ENCODE measurements at places on chromosomes 7 and 10. TPM values are rescaled to one million over a fixed set of nuclear protein-coding genes. Genes with fewer than 3 reads are reported as not detected.

PLEKHS1 gene
- not detected for polyA plus RNA-seq

C10orf62 gene
- not detected for polyA plus RNA-seq

PNLIPRP1 gene
- not detected for polyA plus RNA-seq

SPDYE16 gene
- 0.11 TPM for polyA plus RNA-seq

NAT16 gene
- not detected for polyA plus RNA-seq

TAS2R3 gene
- polyA plus RNA-seq = not detected

COL28A1 gene
- polyA plus RNA-seq = not detected

MBL2 gene
- polyA plus RNA-seq = not detected

ELN gene
- polyA plus RNA-seq = not detected

ABCC2 gene
- polyA plus RNA-seq = 0.33 TPM

COBL gene
- polyA plus RNA-seq = not detected

GPER1 gene
- 0.66 TPM for polyA plus RNA-seq

OR2A42 gene
- polyA plus RNA-seq = not detected
